ENCODE measurements at places on chromosomes 11 and 22.

- no peak for DNase-seq
Observed at GRCh38 chr11:120940160-120940848, 83.6 kb upstream of the TBCEL start.

DNA sequence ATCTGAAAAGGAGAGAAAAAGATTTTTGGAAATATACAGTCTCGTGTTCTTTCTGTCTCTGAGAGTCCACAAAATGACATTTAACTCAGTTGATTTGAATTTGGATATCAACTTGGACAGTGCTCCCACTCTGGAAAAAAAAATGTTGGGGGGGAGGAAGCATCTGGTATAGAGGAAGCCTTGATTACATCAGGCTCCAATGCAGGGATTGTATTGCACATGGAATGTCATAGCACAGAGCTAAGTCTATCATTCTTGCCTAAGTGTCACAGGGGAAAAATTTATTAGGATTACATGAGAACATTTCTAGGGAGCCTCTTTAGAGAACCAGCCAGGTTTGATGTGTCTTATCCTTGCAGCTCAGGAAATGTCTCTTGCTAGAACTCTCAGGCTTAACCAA is 23.0 kb downstream of the MS4A6A start:
- no peak for DNase-seq

- DNase-seq: no peak
Observed at GRCh38 chr11:47398011-47398410, 10.4 kb upstream of the SLC39A13 start.

DNA sequence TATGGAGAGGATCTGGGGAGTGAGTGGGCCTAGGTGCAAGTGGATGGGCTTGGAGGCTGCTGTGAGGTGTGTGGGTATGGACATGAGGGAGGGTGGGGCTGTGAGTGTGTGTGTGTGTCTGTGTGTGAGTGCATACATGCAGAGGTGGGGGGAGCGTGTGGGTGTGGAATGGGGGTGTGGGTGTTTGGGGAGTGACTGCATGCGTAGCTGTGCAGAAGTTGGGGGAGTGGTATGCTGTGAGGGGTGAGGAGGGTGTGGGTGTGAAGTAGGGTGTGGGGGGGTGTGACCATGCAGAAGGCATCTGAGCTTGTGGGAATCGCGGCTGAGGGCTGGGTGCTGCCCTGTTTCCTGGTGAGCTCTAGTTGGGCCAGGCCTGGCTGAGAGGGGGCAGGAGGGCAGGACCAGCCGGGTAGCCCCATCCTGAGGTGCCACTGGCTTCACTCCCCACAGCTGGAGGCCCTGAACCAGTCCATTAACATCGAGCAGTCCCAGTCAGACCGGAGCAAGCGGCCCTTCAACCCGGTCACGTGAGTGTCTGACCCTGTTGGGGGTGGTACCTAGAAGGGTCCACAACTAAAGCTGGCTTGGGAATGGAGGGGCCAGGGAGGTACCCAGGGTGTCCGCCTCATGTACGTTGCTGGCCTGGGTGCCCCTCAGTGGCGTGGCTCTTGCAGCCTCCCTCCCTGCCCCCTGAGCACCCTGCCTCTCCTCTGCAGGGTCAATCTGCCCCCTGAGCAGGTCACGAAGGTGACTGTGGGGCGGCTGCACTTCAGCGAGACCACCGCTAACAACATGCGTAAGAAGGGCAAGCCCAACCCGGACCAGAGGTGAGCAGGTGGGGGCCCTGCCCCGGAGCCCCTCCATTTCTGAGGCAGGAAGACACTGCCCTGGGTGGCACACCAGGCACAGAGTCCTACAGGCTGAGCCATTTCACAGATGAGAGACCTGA is 16.5 kb downstream of the TMEM258 start:
- DNase-seq: no peak

- no peak for DNase-seq
Observed at GRCh38 chr22:25383892-25384291, 164.5 kb downstream of the CRYBB2 start.

GRCh38 chr11:2565447-2566222 is 120.8 kb downstream of the KCNQ1 start:
- no peak for DNase-seq

DNA sequence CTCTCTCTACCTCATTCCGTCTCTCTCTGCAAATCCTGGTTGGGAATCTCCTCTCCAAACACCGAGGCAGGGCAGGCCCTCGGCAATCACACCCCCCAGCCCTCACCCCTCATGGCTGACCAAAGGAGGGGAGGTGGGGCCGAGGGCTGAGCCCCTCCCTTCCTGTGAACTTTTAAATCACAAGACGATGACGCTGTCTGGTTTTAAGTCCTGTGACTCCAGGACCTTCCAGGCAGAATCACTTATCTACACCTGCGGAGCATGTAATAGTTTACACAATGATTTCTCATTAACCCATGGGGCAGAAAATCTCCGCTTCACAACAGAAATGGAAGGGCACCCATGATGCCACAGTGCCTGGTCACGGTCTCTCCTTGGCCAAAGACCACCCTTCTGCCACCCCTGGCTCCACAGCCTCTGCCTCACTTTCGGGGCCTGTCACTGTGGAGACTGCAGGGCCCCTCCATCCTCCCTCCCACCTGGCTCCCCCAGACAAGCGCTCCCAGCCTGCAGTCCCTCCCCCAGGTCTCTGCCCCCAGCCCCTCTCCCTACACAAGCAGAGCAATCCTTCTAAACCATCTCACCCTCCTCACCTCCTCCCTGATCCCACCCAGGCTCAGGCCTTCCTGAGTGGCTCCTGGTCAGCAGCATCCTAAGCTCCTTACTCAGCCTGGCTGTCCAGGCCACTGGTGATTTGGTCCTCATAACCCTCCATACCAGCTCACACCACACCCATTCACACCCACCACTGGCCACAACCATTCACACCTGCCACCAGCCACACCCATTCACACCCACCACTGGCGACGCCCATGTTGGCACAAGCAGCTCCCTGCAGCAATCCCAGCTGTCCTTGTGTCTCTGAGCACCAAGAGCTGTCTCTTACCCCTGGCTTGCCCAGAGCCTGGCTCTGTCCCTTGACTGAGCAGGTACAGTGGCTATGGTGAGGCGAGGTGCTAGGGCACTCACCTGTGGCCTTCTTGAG is 30.7 kb upstream of the ARFGAP3 start:
- DNase-seq: no peak

DNA sequence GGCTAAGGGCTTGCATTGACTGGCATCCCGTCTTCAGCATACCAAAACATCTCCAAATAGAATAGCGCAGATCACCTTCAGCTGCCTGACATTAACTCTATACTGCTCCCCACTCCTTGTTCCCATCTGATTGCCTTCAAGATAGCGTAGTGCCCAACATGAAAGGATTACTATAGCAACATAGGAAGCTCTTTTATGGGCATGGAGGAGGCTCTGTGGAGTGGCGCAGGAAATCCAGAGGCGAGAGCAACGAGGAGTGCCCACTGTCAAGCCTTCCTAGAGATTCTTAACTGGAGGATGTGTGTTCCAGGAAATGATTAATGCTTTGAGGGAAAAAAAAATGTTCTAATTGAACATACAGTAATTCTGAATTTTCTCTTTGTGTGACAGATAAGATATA is 213.3 kb downstream of the CADM1 start:
- DNase-seq: no peak

GRCh38 chr22:28369854-28370253 is 309.8 kb downstream of the TTC28 start:
- DNase-seq: no peak

DNA sequence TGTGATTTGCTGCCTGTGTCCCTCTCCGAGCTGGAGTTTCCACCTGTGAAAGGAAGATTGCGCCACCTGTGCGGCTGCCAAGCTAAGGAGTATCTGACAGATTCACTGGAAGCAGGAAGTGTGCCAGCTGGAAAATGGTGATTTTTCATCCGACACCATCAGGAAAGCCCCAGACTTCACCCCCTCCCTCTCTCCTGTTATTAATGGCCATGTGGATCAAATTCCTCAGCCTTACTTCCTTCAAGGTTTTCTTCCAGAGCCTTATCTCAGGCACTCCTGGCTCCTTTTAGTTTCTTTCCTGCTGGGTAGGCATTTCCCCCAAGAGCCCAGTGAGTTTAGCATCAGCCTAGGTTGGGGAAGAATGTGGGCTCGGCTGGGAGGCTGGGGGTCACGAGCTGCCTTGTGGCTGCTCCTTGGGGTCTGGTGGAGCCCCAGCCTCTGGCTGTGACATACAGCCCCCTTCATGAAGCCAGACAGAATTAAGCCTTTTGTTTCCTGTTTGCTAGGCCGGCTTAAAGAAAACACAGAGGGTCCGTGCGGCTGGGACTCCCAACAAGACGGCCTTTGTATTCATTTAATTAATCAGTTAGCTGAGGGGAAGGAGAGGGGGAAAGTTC is 37.1 kb downstream of the PKNOX2 start:
- no peak for DNase-seq

DNA sequence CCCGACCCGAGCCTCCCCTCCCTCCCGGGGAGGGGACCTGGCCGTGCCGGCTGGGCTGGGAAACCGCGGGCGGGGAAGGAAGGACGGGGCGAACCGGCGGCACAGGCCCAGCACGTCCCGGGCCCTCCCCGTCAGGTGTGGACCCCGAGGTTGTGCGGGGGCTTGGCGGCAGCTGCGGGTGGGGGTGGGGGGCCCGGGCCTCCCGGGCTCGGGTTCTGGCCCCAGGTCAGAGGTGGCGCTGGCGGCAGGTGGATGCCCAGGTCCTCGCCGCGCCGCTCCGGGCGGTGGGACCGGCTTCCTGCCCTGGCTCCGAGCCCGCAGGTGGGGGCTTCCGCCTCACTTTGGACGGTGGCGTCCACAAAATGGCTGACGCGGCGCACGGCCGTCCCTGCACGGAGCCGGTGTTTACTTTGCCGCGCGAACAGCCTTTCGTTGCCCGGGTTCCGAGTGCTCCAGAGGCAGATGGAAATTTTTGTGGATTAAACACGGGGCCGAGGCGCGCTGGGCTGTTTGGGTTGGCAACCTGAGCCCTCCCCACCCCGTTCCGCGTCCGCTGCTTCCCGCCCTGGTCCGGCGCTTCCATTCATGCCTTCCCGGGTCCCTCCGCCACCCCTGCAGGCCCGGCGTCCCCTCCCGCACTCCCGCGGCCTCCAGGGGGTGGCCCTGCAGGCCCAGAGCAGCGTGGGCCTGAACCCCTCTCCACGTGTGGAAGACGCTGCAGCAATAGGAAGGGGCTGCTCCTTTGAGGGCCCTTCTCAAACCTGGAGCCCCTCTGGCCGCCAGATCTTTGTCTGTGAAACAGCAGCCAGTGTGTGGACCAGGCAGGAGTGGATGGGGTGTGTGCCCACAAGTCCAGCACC is 92.0 kb upstream of the KCNQ1OT1 start:
- DNase-seq: peak; percentile 43

- no peak for DNase-seq
Observed at GRCh38 chr11:47241841-47242301, 6.7 kb downstream of the ACP2 start.
